EL (cell line): ENCODE measurements at places on chromosomes 2 and 18.

DNA sequence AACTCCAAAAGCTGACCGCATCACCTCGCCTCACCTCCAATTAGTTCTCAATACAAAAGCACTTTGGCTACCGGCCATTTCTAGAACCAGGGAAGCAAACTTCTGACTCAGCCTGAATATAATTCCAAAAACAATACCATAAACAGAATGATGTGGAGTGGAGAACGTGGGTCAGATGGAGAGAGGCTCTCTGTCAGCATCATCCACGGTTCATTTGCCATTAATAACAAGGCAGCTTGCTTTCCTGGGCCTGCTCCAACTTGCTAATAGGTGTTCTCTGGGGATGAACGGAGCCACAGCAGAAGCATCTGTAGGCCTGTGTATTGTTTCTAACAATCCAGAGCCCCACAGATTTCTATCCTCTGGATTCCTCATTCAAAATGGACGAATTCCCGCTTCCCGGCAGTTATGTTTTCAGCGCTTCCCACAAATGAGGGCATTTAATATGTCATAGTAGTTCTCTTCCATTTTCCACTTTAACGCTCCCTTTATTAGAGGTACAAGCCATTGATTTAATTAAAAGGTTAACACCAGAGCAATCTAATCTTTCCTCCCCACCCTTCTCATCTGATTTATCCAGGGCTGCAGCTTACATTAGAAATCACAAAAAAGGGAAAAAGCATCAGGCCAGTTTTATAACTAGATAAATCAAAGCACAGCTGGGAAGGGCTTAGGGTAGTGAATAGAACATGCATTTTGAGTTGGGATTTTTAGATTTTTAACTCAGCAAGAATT, 23.2 kb upstream of the CNTNAP5 start:
- DNase-seq = no peak

DNA sequence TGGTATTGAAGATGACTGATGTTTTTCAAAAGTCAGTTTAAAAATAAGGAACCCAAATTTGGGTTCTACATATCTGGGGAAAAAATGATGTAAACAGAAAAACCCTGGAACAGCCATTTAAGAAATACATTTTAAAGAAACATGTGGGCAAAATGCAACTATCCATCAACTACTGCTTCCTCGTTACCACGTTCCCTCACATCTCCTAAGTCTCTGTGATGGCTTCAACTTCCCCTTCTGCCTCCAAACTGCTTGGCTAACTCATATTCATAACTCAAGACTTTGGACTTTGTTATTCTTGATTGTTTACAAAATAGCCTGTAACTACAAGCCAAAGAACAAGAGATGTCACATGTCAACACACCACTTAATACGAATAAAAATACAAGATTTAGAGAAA, 116.3 kb downstream of the DYM start:
- DNase-seq = no peak

DNA sequence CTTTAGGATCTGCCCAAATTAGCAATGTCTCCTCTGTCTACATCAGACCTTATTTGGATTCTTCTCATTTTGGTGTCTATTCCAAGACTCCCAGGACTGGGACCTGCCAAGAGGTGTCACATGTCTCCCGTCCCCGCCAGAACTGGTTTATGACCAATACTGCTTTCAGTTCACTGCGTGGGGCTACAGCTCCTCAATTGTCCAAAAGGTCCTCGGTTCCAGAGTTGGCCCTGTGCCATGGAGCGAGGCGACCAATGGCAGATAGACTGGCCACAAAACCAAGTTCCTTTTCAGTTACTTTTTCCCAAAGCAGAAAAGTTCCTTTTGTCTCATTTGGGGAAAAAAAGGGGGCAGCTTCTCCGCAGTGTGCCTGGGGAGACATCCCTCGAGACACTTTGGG, 144.1 kb upstream of the ZNF236 start:
- no peak for DNase-seq

DNA sequence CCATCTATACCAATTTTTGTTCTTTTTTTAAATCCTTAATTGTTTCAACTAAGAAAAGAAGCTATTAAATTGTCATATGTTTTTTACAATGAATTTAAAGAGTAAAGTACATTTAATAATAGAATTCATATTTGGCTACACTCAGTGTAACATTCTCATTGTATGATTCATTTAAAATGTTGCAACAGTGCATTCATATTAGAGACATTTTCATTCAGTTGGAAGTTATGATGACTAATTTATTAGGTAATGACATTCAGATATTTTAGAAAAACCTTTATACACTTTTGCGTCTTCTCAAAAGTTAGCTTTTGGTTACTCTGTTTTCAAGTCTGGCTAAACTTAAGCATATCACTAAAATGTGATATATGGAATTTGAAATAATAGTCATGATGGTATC, 887.5 kb upstream of the NRXN1 start:
- DNase-seq = peak; percentile 0

- no peak for DNase-seq
These were observed 139.4 kb downstream of the NBAS start for GRCh38 chr2:15421753-15422152.

DNA sequence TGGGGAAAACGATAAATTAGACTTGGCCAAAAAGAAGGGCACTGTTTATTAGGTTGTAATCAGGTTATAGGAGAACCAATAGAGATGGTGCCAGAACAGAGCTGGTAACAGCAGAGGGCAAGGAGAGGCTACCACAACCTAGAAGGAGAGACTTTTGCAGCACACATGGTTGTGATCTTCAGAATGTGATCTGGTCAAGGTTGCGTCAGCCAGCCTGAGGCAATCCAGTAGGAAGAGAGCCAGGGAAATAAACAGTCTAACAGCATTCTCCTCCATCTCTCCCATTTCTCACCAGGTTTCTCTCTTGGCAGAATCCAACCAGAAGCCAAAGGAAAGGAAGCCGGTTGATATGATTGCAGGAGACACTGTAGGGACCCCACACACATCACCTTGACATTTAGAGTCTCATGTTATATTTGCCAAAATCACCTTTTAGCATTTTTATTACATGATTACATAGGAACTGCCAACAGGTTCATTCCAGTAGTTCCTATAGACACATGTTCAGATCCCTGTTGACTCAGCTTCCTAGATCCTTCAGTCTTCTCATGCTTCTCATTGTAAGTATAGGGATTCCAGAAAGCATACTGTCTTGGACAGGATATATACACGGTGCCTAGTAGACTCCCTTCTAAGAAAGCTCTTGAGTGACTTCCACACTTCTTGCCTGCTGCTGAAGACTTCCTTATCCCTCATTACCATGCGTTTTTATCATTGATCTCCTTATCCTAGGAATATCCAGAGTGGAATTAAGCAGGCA, 17.6 kb upstream of the SPATS2L start:
- DNase-seq = peak; percentile 85

- no peak for DNase-seq
These were observed 57.5 kb upstream of the MSTN start for GRCh38 chr2:190119923-190120590.

- peak; percentile 72 for DNase-seq
These were observed 108.4 kb upstream of the BZW1 start for GRCh38 chr2:200703127-200703925.

- DNase-seq = no peak
These were observed 86.1 kb downstream of the GBX2 start for GRCh38 chr2:236082061-236082460.

- no peak for DNase-seq
These were observed 30.5 kb downstream of the NOL4 start for GRCh38 chr18:34194239-34194638.

DNA sequence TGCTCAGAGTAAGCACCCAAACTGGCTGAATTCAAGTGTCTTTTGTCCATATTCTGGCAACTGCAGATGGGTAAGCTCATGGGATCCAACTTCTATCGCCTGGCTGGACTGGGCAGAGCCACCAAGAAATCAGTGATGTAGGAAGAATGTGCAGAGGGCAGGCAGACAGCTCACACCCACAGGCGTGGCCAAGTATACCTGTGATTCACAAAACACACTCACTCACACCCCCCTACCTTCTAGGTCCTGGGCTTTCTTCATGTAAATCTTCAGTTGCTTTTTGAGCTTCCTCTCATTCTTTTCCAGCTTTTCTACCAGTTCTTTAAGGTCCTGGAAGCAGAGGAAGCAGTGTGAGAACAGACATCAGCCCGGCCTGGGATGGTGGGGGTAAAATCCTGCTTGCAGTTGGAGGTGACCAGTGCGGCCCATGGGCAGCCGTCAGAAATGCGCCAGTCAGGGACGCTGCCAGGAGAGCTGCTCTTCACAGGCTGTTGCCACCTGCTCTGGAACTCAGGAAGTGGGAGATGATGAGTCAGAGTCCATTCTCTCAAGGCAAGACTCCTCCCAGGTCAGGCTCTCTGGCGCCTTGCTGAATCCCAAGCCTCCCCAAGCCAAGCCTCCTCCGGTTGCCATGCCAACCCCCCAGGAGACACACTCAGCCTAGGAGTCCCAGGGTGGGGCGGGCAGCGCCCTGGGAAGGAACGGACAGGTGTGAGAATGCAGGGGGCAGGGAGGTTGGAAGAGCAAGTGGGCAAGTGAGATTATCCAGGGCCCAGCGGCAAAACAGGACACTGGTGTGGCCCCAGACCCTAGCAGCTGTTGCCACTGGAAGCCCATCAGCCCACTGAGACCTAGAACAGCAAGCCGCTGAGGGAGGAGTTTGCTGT, 36.2 kb upstream of the ACAA2 start:
- DNase-seq = peak; percentile 95

- peak; percentile 16 for DNase-seq
These were observed 47.8 kb downstream of the ZNF804A start for GRCh38 chr2:184646177-184646576.

- DNase-seq = no peak
These were observed 35.8 kb downstream of the TCF7L1 start for GRCh38 chr2:85168942-85169341.

- no peak for DNase-seq
These were observed 532.1 kb downstream of the SOX11 start for GRCh38 chr2:6224267-6224666.

- no peak for DNase-seq
These were observed 1073.3 kb upstream of the CDH2 start for GRCh38 chr18:29250259-29250658.

DNA sequence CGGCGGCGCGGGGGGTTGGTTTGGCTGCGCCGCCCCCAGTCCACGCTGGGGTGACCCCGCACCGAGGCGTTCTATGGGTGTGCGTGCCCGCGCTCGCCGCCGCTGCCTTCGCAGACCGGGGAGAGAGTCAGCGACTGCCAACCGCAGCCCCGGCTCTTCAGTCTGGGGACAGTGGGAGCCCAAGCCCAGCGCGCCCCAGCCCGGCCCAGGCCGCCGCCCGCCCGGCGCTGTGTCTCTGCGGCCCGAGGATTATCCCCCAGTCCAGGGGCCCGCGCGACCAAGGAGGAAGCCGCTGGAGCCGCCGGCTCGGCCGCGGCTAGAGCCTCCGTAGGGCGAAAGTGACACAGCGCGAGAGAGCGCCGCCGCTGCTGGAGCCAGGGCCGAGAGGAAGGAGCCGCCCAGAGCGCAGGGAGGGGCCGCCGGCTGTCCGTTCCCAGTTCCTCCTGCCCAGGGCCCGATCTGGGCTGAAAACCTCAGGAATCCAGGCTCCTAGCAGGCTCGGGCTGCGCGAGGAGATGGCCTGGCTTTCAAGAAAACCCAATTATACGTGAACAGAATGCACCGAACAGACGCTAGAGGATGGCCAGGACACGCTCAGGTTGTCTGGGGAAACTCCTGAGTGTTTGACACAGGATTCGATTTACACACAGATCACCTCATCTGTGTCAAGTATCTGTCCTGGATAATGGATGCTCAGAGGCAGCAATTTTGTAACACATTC, 2.4 kb downstream of the CTIF start:
- peak; percentile 86 for DNase-seq

GRCh38 chr2:222743251-222743812, 71.9 kb downstream of the MOGAT1 start:
- DNase-seq = peak; percentile 67

- DNase-seq = peak; percentile 85
These were observed 13.3 kb downstream of the TWIST2 start for GRCh38 chr2:238861013-238861730.

DNA sequence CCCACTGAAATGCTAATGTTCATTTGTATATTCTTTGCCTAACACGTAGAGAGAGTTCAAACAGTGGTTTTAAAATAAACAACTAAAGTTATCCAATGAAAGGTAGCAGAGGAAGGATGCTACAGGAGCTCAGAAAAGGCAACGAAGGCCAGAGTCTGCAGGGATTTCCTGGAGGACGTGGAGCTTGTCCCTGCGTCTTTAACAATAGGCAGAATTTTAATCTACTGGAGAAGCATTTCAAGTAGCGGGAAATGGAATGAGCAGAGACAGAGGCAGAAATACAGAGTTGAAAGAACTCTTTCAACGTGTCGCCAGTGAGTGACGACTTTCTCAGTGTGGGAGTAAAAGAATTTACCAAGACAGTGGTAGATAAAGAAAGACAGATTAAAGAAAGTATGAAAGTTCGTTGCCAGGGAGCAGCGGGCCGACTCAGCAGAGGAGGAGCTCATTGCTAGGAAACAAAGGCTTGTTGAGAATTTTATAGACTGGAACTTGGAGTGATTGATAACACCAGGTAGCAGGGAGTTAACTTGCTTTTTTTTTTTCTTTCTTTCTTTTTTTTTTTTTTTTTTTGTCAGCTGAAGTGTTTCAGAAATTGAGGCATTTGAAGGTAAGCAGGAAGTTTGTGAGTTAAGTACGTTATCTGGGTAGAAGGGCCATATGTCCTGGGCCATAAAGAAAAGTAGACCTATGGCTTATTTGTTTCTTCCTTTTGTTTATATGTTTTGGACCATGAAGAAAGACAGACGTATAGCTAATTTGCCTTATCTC, 625 bp upstream of the NBAS start:
- peak; percentile 34 for DNase-seq

GRCh38 chr18:72119082-72119481, 425.1 kb downstream of the CBLN2 start:
- DNase-seq = no peak

GRCh38 chr2:20803226-20803682, 19.6 kb downstream of the LDAH start:
- no peak for DNase-seq

DNA sequence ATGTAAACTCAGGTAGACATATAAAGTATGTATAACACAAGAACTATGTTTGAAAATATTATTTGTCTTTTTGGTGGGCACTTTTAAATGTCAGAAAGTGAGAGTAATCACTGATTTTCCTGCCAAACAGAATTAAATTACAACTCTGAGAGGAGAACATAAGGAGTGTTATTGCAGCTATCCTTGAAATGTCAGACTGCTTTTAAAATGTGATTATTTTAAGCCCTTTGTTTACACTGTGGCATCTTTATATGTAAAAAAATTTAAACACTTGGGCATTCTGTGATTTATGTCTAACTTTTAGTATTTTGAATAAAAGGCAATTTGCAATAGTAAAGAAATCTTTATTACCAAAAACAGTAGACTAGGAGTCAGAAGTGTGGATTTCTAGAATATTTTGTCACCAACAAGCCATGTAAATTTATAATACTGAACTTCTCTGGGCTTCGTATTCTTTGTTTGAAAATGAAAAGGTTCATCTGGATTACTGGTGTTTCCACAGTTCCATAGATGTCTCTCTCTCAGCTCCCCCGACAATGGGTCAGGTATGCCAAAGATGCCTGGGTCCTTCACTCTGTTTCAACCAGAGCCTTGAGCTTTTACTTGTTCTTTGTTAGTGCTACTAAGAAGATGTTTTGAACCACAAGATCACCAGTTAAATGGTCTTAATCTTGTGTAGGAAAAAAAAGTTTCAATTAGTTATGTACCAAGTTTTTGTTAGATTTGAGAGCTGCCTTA, 38.8 kb downstream of the GULP1 start:
- DNase-seq = no peak

GRCh38 chr2:169222665-169223064, 139.7 kb downstream of the LRP2 start:
- peak; percentile 1 for DNase-seq

GRCh38 chr2:188971432-188971861, 2.7 kb upstream of the COL3A1 start:
- DNase-seq = no peak

GRCh38 chr2:204078003-204078698, 141.6 kb downstream of the ICOS start:
- no peak for DNase-seq
